ENCODE measurements at places on chromosomes 13 and 19. TPM values are rescaled to one million over a fixed set of nuclear protein-coding genes. Genes with fewer than 3 reads are reported as not detected.

DNA sequence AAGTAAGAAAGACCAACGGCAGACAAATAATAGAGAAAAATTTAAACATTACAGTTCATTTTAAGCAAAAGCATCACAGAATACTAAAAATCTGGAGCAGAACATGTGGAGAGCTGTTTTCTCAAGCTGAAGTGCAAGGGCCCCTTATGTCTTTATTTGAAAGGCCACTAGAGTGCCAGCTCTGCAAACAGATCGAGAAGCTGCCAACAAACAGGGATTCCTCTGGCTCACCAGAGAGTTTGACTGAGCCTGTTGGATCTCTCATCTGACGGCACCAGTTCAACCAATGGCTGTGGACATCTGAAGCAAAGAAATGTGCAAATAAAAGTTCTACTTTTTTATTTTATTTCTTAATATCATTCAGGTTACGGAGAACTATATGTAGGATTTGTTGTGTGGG lies 119.7 kb downstream of the COL4A2 start:
- no peak for ATAC-seq

- no peak for ATAC-seq
Observed at GRCh38 chr19:15115080-15115479, 7.9 kb downstream of the SYDE1 start.

GRCh38 chr13:51957377-51958216 lies 53.7 kb downstream of the ATP7B start:
- ATAC-seq, result no peak

DNA sequence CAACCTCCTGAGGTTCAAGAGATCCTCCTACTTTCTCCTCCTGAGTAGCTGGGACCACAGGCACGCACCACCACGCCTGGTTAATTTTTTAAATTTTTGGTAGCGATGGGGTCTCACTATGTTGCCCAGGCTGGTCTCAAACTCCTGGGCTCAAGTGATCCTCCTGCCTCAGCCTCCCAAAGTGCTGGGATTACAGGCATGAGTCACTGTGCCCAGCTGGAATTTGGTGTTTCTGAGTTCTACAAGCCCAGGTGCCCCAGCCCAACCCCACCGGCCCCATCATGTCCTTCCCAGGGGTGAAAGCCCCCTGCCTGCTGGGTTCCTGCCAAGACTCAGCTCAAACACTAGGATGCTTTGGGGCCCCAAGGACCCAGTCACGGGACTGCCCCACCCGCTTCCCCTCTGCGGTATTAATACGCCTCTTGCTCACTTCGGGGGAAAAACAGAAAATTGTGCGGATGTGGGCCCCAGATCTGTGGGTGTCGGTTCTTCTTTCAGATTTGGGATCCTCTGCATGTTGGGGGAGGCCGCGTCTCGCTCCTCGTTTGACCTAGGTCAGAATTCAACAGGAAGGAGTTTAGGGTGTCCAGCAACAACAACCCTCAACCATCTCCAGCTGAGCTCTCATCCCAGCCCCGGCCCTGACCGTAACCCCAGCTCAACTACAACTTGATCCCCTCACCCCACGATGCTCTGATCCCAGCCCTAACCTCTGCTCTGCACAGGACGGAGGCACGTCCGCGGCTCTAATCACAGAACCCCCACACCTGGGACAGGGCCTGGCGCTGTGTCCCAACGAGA lies 3.7 kb upstream of the FCER2 start:
- peak; percentile 30 for ATAC-seq

GRCh38 chr19:12769689-12770088 lies 5.7 kb downstream of the HOOK2 start:
- no peak for ATAC-seq

- ATAC-seq, result no peak
Observed at GRCh38 chr13:51067210-51067701, 43.8 kb downstream of the C13orf42 start.

DNA sequence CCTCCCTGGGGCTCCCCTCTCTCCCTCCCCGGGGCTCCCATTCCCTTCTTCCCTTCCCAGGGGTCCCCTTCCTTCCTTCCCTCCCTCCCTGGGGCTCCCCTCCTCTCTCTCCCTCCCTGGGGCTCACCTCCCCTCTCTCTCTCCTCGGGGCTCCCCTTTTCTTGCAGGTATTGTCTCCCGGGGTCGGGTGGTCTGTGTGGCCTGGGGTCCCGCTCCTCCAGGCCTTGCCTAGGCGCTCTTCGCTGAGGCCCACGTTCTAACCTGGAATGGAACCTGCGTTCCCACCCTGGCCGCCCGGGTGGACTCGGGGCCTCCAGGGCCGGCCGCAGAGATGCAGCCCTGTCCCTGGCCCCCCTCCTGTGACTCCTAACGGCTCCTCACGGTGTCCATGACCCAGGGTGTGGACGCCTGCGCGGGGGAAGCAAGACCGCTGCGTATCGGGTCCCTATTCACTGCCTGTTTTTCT lies 940 bp upstream of the DCUN1D2 start:
- no peak for ATAC-seq

DNA sequence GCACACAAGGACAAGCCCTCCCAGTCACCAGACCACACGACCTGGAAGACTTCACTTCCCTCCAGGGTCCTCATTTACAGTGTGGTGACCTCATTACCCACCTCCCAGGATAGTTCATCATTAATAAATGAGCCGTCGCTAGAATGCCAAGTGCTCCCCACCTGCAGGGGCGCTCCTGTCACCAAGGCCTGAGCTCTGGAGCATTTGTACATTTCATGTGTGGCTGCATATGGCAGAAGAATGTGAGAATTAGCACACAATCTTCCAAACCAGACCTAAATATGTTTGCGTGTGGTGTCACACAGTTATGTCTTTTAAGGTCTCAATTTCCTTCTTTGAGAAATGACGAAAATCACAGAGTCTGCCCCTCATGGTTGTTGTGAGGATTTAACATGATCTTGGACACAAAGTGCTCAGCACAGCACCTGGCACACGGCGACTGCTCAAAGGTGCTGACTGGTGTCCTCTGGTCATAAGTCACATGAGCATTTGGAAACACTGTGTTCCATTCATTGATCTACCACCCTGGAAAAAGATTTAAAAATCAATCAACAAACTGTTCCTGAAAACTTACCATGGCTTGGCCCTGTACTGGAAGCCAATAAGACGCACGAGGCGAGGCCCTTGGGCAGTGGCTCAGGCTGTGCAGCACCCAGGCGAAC lies 150.6 kb upstream of the SPACA7 start:
- no peak for ATAC-seq

The OR7G1 gene
- total RNA-seq, result not detected

DNA sequence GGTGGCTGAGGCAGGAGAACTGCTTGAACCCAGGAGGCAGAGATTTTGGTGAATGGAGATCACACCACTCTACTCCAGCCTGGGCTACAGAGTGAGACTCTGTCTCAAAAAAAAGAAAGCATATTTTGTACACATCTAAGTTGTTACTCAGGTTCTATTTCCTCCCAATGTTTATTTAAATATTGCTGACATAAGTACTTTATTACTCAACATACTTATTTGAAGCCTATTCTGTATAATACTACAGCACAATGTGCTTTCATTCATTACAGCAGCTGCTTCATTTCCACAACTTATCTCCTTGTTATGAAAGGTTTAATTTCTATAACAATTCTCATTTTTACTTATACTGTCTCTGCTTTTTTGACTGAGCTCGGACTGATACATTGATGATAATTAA lies 495.7 kb downstream of the SLITRK1 start:
- ATAC-seq, result no peak

DNA sequence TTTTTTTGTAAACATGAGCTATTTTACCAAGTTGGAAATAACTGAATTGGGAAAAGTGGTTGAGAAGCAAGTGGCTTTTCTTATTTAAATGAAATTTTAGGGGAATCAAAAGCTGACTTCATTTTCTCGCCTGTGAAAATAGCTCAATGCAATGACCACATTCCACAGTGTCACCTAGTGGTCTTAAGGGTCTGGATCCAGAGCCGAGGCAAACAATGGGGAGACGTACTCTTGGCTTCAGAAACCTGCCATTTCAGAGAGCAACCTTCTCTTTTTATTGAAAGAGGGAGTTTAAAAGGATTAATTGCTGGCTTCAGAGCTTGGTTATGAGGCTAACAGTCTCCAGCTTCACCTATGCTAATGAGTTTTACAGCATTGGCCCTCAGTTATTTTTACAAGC lies 39.7 kb upstream of the RXFP2 start:
- ATAC-seq, result no peak

- ATAC-seq, result no peak
Observed at GRCh38 chr13:57627663-57628062, 3.9 kb upstream of the PCDH17 start.

The TICAM1 gene
- 24.4 TPM for total RNA-seq

DNA sequence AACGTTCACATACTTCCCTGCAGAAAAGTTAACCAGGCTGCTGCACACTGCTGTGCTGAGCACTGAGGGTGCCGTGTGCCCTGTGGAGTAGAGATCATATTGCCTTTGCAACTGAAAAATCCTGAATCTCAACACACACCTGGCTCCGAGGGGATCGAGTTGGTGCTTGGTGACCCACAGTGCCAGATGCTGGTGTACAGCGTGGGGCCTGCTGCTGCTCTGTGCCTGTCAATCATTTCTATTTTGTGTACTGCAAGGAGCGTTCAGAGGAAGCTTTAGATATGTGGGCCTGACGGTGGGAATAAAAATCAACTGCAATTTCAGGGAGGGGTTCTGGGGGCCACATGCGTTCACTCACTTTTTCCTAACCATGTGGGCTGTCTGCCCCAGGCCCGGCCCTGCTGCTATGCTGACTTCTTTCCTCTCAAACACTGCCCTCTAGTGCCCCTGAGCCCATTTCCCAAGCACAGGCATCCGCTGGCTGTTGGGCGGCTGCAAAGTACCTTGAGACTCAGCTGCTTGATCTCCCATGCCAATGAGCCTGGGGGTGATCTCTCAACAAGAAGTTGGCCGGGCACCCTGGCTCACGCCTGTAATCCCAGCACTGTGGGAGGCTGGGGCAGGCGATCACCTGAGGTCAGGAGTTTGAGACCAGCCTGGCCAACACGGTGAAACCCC lies 9.7 kb upstream of the LENG8 start:
- peak; percentile 48 for ATAC-seq

DNA sequence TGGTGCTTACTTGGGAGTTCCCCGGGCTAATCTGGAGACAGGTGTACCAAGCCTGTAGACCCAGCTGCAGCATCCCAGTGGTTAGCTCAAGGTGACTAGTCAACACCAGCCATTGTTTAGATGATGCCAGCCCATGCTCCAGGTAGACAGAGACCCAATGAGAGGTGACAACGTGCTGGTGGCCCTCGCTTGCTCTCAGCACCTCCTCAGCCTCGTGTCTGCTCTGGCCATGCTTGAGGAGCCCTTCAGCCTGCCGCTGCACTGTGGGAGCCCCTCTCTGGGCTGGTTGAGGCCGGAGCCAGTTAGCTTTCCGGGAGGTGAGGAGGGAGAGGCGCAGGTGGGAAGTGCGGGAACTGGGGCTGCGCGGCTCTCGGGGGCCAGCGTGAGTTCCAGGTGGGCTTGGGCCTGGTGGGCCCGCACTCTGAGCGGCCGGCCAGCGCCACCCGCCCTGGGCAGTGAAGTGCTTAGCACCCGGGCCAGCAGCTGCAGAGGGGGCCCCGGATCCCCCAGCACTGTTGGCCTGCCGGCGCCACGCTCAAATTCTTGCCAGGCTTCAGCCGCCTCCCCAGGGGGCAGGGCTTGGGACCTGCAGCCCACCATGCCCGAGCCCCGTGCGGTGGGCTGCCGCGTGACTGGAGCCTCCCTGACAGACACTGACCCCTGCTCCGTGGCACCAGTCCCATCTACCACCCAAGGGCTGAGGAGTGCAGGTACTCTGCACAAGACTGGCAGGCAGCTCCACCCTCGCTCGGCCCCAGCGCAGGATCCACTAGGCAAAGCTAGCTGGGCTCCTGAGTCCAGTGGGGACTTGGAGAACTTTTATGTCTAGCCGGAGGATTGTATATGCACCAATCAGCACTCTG lies 85.9 kb upstream of the VSTM2B start:
- no peak for ATAC-seq

The EFNB2 gene
- total RNA-seq, result 16.8 TPM

DNA sequence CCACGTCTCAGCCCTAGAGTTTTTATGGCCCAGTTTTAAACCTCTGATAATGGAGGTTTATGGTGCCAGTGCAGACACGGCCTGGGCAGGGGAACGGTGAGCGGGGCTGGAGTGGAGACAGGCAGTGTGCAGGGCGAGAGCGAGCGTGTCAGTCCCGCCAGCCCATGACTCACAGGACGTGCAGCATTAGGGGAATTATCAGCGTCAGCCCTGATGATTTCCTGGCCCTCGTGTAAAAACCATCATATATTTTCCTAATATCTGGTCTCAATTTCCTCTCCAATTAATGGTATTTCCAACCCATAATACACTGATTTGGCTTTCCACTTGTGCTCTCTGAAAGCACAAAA lies 104.6 kb upstream of the VSTM2B start:
- ATAC-seq, result peak; percentile 81

The SSC5D gene
- 0.24 TPM for total RNA-seq

- no peak for ATAC-seq
Observed at GRCh38 chr13:84263354-84264069, 381.2 kb upstream of the SLITRK1 start.

GRCh38 chr13:110073982-110074381 lies 233.0 kb downstream of the COL4A1 start:
- ATAC-seq, result no peak

GRCh38 chr13:36629057-36629385 lies 44.8 kb upstream of the SERTM1 start:
- no peak for ATAC-seq

GRCh38 chr13:112976526-112976925 lies 7.5 kb downstream of the MCF2L start:
- no peak for ATAC-seq
